Stimulated activated CD8-positive, alpha-beta memory T cell treated with anti-CD3 and anti-CD28 coated beads, Interleukin-2, amount 100 ng/mL, for 1 hour (primary cell): ENCODE measurements at places on chromosomes 13 and 19.

DNA sequence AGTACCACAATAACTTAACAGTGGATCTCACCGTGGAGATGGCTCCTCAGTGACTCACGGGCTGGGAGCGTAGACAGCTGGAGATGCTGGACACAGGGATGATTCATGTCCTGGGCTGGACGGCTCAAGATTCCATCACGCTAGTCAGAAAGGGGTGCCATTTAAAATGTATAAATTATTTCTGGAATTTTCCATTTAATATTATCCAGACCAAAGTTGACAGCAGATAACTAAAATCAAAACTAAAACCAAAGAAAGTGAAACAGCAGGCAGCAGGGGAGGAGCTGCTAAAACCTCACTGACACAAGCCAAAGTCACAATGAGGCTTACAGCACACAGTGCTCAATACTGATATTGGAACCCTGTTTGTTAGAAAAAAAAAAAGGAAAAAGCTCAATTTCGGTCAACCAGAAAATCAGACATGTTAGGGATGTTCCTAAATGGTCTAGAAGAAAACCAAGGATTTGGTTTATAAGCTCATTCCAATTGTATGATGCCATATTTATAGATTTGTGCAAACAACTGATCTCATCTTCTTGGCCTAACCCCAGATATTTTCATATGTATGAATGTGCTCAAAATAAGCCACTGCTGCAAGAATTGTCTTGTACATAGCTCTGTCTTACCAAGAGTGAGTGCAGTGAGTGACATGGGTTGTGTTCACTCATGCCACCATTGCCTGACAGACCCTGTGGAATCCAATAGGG is 111.8 kb downstream of the SACS start:
- no peak for DNase-seq

GRCh38 chr13:98730441-98730840 is 22.0 kb downstream of the SLC15A1 start:
- DNase-seq: no peak

GRCh38 chr13:38570706-38571105 is 116.2 kb upstream of the FREM2 start:
- no peak for DNase-seq

DNA sequence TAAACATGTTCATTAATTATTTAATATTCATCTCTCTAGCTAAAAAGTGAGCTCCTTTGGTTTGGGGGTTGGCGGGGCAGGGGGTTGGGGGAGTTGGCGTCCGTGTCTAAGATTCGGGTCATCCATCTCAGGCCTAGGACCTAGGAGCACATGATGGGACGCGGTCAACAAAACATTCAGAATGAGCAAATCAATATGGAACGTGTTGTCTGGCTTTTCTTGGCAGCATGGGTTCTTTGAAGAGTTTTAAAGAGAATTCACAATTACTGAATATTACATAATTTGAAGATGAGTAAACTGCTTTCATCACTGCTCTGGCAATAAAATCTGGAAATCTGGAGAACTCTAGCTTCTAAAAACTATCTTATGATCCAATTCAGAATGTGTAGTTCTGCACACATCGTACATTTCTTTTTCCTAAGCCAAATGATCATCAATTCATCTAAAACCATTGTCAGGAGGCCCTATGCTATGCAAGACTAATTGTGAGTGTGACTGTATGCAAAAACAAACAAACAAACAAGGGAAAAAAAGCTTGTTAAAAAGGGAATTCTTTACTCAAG is 5.4 kb upstream of the ARGLU1 start:
- no peak for DNase-seq
